ENCODE measurements at places on chromosomes 4 and X. TPM values are rescaled to one million over a fixed set of nuclear protein-coding genes. Genes with fewer than 3 reads are reported as not detected.

The MAGEB16 gene
- total RNA-seq: not detected

The MAGED1 gene
- 108 TPM for total RNA-seq

The RRH gene
- total RNA-seq: 0.21 TPM

The PASD1 gene
- not detected for total RNA-seq

DNA sequence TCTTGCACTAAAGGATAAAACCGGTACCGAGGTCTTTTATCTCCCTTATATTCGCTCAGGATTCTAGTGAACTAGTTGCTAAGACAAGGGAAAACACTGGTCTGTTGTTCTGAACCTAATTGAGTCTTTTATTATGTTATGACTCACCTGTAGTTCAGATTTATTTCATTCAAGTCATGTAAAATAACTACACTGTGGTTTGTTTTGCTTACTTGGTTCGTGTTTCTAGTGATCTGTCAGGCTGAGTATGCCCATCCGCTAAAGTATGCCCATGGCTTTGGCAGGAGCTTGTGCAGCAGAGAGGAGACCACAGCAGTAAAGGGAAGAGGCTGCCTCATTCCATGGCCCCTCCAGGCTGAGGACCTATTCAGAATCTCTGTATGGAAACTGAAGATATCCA is 126.1 kb downstream of the AFF1 start:
- DNase-seq: no peak
- H3K27me3 ChIP-seq: no peaks in the 10 kb centered on the region
- peaks cover 12% of the 10 kb centered on the region for H3K36me3 ChIP-seq
- peak overlapping the region; percentile 33 for H3K27ac ChIP-seq

- peaks cover 8% of the 10 kb centered on the region for H3K27me3 ChIP-seq
- no peaks in the 10 kb centered on the region for H3K36me3 ChIP-seq
- H3K4me1 ChIP-seq: no peaks in the 10 kb centered on the region
- H3K27ac ChIP-seq: no peak overlapping the region
- no peak for DNase-seq
Observed at GRCh38 chrX:116449156-116449555, 12.8 kb downstream of the SLC6A14 start.

GRCh38 chr4:162644346-162644745 is 480.5 kb upstream of the FSTL5 start:
- no peak for DNase-seq
- H3K36me3 ChIP-seq: no peaks in the 10 kb centered on the region
- no peaks in the 10 kb centered on the region for H3K4me1 ChIP-seq
- no peak overlapping the region for H3K27ac ChIP-seq

GRCh38 chrX:7570432-7571029 is 272.4 kb upstream of the VCX start:
- H3K36me3 ChIP-seq: no peaks in the 10 kb centered on the region
- peaks cover 3% of the 10 kb centered on the region for H3K27me3 ChIP-seq
- DNase-seq: no peak
- H3K27ac ChIP-seq: no peak overlapping the region

GRCh38 chrX:154349359-154349935 is 25.0 kb downstream of the FLNA start:
- peaks cover 3% of the 10 kb centered on the region for H3K4me1 ChIP-seq
- no peaks in the 10 kb centered on the region for H3K27me3 ChIP-seq
- H3K36me3 ChIP-seq: peaks cover 7% of the 10 kb centered on the region
- H3K4me3 ChIP-seq: no peak overlapping the region

DNA sequence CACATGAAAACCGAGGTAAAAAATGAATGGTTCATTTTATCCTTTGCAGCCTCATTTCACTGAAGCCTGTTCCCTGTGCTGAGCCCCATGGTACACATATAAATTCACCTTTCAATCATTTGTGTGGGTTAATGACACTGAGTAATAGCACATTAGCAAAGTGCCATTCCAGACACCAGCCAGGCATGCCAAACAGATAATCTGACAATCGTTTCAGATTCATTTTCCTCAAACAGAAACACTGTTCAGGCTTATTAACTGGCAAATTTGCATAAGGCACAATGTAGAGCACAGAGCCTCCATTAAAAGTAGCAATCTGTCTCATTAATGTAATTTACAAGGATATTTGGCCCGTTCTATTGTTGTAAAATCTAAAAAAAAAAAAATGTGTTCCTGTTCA is 76.2 kb downstream of the UNC5C start:
- no peak for DNase-seq
- H3K4me3 ChIP-seq: no peak overlapping the region
- H3K36me3 ChIP-seq: no peaks in the 10 kb centered on the region
- H3K27me3 ChIP-seq: no peaks in the 10 kb centered on the region

DNA sequence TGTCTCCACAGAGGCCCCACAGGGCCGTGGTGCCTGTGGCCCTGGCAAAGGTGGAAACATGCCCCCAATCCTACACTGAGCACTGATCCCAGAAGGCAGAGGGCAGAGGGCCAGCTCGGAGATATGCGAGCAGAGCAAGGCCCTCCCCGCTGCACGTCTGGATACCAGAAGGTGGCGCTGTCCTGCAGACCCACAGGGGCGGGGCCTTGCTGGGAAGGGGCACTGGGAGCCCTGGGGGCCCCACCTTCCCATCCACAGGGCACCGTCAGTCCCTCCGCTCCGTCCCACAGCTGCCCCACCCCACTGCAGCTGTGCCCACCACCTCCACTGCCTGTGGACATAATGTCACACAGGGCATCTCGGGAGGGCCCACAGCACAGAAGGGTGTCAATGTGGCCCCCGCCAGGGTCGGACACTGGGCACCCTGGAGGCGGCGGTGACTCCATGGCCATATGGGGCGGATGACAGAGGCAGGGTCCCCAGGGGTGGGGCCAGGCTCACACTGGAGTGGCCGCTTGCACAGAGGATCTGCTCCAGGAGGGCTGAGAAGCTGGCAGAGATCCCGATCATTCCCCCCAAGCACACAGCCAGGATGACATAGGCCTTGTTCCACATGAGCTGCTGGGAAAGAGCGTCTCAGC is 4.8 kb downstream of the SLC49A3 start:
- H3K4me3 ChIP-seq: no peak overlapping the region
- DNase-seq: peak; percentile 69
- peaks cover 18% of the 10 kb centered on the region for H3K4me1 ChIP-seq
- H3K27ac ChIP-seq: no peak overlapping the region
- H3K27me3 ChIP-seq: no peaks in the 10 kb centered on the region

- no peaks in the 10 kb centered on the region for H3K36me3 ChIP-seq
- no peak for DNase-seq
- H3K27ac ChIP-seq: no peak overlapping the region
- no peaks in the 10 kb centered on the region for H3K4me1 ChIP-seq
- H3K4me3 ChIP-seq: no peak overlapping the region
- peaks cover 27% of the 10 kb centered on the region for H3K27me3 ChIP-seq
Observed at GRCh38 chr4:82042042-82042441, 331.7 kb downstream of the HNRNPD start.

- no peaks in the 10 kb centered on the region for H3K27me3 ChIP-seq
- H3K36me3 ChIP-seq: no peaks in the 10 kb centered on the region
- peaks cover 20% of the 10 kb centered on the region for H3K4me1 ChIP-seq
- H3K4me3 ChIP-seq: no peak overlapping the region
Observed at GRCh38 chr4:6695660-6696610, 2.3 kb downstream of the S100P start.

- no peaks in the 10 kb centered on the region for H3K36me3 ChIP-seq
- H3K27ac ChIP-seq: no peak overlapping the region
- no peak overlapping the region for H3K4me3 ChIP-seq
- H3K4me1 ChIP-seq: no peaks in the 10 kb centered on the region
Observed at GRCh38 chrX:9117851-9118250, 83.9 kb upstream of the FAM9B start.

DNA sequence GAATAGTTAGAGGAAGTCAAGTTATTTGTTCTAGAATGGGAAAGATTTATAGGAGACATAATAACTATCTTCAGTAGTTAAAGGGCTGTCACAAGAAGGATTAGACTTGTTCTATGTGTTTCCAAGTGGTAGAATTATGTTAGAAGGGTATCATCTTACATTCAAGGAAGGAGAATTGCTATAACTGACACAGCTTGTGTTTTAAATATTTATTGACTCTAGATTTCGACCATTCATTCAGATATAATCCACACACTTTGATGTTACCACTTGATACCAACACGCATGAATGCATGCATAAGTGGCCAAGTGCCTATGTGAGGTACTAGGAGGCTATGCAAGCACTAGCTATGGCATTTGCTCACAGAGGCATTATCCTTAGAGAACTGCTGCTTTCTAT is 122.7 kb downstream of the CCNB3 start:
- no peaks in the 10 kb centered on the region for H3K4me1 ChIP-seq
- no peak for DNase-seq
- H3K27me3 ChIP-seq: no peaks in the 10 kb centered on the region

DNA sequence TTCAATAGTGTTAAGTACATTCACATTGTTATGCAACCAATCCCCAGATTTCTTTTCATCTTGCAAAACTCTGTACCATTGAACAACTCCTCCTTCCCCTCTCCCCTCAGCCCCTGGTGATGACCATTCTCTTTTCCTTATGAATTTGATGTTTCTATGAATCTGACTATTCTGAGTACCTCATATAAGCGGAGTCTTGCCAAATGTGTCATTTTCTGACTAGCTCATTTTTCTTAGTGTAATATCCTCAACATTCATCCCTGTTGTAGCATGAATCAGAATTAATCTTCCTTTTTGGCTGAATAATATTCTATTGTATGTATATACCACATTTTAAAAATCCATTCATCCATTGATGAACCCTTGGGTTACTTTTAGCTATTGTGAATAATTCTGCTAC is 34.0 kb downstream of the SMIM20 start:
- H3K4me1 ChIP-seq: peaks cover 8% of the 10 kb centered on the region
- DNase-seq: no peak
- no peak overlapping the region for H3K27ac ChIP-seq

GRCh38 chrX:39827951-39828350 is 269.8 kb downstream of the BCOR start:
- H3K4me3 ChIP-seq: no peak overlapping the region
- H3K36me3 ChIP-seq: no peaks in the 10 kb centered on the region
- peaks cover 6% of the 10 kb centered on the region for H3K4me1 ChIP-seq
- H3K27ac ChIP-seq: no peak overlapping the region

DNA sequence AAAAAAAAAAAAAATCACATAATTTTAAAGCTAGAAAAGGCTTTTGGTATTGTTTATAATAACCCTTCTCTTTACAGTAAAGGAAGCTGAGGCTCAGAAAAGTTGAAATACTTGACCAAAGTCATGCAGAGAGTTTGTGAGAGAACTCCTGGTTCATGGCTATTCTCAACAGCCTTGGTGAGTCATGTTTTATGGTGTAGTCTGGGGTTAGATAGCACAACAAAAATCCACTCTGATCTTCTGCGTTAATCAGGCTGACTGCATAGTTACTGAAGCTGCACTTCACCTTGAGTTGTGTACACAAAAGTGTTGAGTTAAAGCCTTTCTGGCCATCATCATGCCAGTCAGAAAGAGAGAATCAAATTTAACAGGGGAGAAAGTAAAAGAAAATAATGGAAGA is 19.3 kb upstream of the SFRP2 start:
- no peak overlapping the region for H3K27ac ChIP-seq
- H3K36me3 ChIP-seq: no peaks in the 10 kb centered on the region
- peaks cover 4% of the 10 kb centered on the region for H3K4me1 ChIP-seq
- H3K27me3 ChIP-seq: no peaks in the 10 kb centered on the region
- no peak for DNase-seq
- no peak overlapping the region for H3K4me3 ChIP-seq

- peaks cover 26% of the 10 kb centered on the region for H3K4me1 ChIP-seq
- no peaks in the 10 kb centered on the region for H3K27me3 ChIP-seq
- peak overlapping the region; percentile 61 for H3K27ac ChIP-seq
Observed at GRCh38 chr4:143351774-143352451, 15.2 kb downstream of the GAB1 start.

DNA sequence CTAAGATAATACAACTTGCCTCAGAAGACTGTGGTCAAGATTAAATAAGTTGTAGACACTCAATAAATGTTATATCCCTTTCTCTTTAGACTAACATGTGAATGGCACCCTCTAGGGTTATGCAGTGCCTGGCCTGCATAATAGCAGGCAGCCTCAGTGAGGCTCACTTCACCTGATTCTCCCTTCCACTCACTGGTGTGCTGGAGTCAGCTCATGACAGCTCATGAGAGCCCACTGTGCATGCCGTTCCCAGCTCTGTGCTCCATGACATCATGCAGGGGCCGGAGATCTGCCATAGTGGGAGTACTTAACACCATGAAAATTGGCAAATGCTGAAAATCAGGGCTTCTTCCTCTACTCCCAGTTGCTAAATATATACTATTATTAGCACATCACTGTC is 64.5 kb downstream of the TEC start:
- DNase-seq: no peak
- H3K4me1 ChIP-seq: no peaks in the 10 kb centered on the region
- no peaks in the 10 kb centered on the region for H3K36me3 ChIP-seq
- no peaks in the 10 kb centered on the region for H3K27me3 ChIP-seq

- DNase-seq: peak; percentile 86
- H3K36me3 ChIP-seq: no peaks in the 10 kb centered on the region
- H3K4me3 ChIP-seq: no peak overlapping the region
- H3K27ac ChIP-seq: no peak overlapping the region
- H3K4me1 ChIP-seq: no peaks in the 10 kb centered on the region
Observed at GRCh38 chr4:7375427-7375826, 59.3 kb downstream of the PSAPL1 start.

All from lung (tissue), 17 donors.